ENCODE measurements at places on chromosomes 16 and 17.

DNA sequence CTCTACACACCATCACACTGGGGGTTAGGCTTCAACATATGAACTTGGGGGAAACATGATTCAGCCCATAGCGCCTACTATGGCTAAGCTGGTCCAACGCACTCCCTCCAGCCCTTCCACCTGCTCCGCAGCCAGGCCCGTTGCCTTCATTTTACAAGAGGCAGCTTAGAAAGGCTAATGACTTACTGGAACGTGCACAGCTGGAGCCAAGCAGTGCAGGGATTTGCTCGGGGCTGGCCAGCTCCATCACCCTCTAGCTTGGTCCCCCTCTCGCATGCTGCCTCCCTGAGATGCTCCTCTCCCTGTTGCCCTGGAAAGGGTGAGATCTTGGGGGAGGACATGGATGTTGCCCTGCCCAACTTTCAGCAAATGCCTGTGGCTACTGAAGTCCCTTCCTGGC lies 2.8 kb upstream of the CACNG1 start:
- DNase-seq, result no peak

DNA sequence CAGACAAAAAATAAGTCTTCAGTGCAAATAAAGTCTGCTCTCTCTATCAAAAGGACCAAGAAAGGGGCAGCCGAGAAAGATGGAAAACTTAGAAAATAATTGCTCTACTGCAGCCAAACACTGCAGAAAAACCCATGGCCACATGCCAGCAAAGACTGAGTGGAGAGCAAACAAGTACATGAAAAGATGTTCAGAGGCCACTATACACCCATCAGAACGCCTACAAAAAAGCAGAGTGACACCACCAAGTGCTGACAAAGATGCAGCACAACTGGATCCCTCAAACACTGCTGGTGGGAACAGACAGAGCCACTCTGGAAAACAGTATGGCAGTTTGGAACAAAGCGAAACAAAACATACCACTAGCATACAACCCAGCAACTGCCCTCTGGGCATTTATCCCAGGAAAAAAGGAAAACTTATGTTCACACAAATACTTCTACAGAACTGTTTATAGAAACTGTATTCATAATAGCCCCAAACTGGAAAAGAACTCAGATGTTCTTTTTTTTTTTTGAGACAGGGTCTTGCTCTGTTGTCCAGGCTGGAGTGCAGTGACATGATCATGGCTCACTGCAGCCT lies 36.7 kb downstream of the KIAA0753 start:
- DNase-seq, result no peak

GRCh38 chr17:45656527-45657181 lies 127.5 kb upstream of the CRHR1 start:
- no peak for DNase-seq

DNA sequence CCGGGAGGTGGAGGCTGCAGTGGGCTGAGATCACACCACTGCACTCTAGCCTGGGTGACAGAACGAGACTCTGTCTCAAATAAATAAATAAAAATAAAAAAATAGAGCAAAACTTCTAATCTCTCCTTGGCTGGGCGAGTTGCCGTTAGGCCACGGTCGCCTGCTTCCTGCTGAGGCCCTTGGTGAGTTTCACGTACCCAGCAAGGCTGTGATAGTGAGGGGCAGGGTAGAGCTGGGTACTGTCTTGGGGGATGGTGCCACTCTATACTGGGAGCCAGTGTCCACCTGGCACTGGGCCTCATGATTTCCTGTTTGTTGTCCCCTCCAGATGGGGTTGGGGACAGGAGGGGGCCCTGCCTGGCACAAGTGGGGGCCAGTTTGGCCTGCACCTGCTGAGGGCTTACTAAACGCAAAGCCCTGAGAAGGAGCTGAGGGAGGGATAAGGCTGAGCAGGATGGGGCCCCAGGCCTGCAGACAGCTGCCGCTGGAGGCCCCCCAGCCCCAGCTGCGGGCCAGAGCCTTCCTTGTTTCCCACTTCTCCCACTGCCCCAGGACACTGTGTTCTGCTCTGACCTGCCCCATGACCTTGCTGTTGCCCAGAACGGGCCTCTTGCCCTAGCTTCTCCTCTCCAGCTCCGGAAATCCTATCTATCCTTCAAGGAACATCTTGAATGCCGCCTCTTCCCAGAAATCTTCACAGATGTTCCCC lies 25.4 kb downstream of the GJD3 start:
- no peak for DNase-seq

- DNase-seq, result no peak
Measured at GRCh38 chr17:58873926-58874325, 118.3 kb downstream of the PPM1E start.

- no peak for DNase-seq
Measured at GRCh38 chr16:62224646-62225209, 188.5 kb upstream of the CDH8 start.

DNA sequence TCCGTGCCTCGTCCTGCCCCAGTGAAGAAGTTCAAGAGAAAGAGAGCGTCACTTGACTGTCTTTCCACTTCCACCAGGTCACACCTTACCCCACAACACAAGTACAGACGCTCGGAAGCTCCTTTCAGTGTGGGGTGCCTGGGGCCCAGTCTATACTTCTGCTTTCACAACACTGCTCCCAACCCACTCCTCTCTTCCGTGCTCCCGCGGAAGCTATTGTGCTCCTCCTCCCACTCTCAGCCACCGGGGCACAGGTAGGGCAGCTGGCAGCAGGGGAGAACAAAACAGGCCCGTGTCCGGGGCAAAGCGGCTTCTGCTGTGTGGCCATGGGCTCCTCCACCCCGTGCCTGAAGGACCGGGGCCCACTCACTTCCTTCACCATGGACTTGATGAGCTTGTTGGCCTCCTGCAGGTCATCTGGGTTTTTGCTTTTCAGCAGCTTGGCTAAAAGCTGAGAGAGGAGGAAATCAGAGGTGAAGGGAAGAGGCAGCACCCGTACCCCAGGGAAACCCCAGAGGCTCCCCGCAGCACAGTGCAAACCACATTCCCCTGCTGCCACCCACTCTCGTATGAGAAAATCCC lies 18.9 kb downstream of the GGA3 start:
- peak; percentile 22 for DNase-seq

DNA sequence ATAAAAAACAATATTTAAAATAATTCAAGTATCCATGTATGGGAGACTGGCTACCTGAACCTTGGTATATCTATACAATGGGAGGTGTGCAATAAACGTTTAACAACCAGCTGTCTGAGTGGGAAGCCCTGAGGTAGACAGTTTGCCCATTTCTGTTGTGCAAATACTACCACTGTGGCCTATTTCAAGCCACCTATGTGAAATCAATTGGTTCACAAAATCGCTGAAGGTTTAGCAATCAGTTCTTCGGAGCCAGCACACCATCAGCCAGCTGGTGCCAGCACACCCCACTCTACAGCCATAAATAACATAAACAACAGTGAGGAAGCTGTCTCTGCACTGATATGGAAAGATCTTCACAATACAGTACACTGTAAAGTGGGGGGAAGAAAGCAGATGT lies 46.7 kb upstream of the KDM8 start:
- DNase-seq, result no peak

DNA sequence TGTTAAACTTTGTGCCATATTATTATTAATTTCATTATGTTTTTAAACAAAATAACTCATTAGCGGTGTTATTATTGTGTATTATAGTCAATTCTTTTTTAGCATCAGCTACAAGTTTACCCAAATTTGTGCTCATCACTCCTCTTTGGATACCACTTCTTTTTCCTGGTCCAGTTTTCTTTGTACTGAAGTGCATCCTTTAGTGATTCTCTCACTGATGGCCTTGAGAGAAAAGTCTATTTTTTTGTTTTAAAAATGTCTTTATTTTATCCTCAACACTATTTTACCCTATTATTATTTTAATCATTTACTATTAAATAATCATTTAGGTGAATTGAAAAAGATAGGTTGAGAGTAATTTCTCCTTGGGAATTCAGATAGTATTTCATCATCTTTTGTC lies 99.2 kb downstream of the RGS9 start:
- DNase-seq, result no peak

DNA sequence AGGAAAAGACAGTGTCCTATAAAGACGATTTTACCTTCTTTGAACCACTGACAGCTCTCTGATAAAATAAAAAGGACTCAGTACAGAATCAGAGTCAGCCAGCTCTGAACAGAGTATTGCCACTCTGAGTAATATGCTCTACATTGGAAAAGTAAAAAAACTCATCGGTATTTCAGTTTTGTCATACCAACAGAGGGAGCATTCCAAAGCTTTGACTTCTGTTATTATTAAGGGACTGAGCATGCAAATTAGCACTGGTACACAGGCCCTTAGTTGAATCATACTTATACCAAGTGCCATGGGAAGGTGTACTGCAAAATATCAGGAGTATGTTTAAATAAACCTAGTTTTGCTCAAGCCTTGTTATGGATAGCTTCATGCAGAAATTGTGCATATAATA lies 509.0 kb upstream of the KIF2B start:
- no peak for DNase-seq

- peak; percentile 30 for DNase-seq
Measured at GRCh38 chr17:41666237-41666641, 22.4 kb upstream of the EIF1 start.

GRCh38 chr17:78651554-78651953 lies 74.4 kb upstream of the DNAH17 start:
- DNase-seq, result no peak

Measured in CD14-positive monocyte (primary cell).